ENCODE measurements at places on chromosomes 4 and X.

DNA sequence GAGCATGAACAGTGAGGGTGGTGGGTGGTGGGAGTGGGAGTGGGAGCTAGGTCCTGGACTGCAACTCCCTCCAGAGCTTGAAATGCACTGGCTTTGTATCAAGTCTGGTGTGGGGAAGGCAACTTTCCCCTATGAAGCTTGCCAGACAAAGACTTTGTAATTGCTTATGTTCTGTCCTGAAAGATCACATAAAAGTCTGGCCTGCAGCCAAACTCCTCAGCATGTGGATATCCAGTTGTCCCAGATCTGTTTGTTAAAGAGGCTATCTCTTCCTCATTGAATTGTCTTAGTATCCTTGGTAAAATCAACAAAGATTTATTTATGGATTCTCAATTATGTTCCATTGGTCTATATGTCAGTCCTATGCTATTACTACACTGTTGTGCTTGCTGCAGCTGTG is 607.9 kb downstream of the GLUD2 start:
- no peak for DNase-seq

- no peak for DNase-seq
Measured at GRCh38 chr4:136198358-136198757, 1333.9 kb downstream of the PCDH18 start.

DNA sequence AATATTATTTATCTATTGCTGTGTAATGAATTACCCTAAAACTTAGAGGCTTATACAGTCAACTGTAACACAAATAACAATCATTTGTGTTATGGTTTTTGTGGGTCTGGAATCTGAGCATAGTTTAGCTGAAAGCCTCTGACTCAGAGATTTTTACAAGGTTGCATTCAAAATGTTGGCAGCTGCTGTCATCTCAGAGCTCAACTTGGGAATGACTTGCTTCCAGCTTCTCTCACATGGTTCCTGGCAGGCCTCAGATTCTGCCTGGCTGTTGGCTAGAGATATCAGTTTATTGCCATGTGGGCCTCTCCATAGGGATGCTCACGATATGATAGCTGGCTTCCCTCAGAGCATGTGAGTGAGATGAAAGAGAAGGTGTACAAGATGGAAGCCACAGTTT is 70.2 kb upstream of the BRWD3 start:
- DNase-seq, result no peak

- no peak for DNase-seq
Measured at GRCh38 chr4:13921805-13922204, 294.3 kb upstream of the BOD1L1 start.

DNA sequence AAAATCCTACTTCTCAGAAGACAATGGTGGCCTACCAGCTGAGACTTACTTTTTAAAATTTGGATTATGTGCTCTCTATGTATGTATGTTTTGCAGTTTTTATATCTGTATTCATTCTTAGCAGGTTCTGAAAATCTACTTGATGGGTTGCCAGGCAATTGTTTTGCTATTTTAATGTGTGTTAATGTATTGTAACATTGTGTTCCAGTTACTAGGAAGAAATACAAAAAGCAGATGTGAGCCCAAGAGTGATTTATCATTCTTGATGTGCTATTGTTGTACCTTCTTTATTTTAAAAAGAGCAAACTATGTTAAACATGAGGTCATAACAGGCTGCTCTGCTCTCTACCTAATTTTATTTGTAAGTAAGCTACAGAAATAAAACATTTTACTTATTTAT is 81.9 kb downstream of the REPS2 start:
- no peak for DNase-seq

GRCh38 chr4:145583191-145584055 is 35.8 kb upstream of the MMAA start:
- DNase-seq, result no peak

GRCh38 chr4:36027203-36027602 is 217.1 kb downstream of the ARAP2 start:
- no peak for DNase-seq

DNA sequence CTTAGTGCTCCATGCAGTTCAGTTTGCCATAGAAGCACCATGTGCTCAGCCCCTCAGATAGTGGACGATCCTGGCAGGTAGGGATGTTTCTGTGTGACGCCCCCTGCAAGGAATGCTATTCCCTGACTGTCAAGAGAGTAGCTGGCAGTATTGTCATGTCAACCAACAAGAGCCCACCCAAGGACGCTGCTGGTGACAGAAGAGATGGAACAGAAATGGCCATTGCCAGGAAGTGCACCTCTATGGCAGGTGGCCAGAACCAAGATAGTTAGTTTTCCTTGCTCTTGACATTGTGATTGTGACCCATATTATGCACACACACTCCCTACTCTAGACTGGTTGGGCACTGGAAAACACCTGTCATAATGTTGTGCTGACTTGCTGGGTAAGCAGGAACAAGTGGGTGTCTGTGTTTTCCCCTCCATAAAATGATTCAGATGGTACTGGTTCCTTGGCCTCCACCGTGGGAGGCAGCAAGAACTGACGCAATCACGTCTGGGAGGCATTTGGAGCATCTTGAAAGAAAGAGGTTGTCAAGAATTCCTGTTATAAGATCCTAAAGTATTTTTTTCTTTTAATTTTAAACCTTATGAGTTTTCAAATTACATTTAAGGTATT is 507.9 kb downstream of the MID1IP1 start:
- DNase-seq, result peak; percentile 81

- no peak for DNase-seq
Measured at GRCh38 chrX:143231492-143231891, 205.8 kb downstream of the SPANXN4 start.

DNA sequence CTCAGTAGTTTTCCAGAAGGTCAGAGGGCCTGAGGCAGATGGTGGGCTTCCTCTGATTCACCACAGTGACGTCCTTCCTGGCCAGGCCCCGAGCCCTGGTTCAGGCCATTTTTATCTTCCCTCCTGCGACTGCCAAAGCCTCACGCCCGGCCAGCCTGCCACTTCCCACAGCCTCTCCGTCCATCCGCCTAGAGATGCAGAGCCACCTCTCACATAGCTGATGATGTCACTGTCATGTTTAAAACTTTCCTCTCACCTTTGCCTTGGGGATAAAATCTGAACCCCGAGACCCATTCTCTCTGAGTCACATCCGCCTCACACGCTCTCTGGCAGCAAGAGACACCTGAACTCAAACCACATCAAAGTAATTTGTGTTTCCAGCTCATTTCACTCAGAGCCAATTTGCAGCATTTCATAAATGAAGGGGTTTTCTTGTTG is 175.3 kb downstream of the QDPR start:
- DNase-seq, result no peak

- DNase-seq, result no peak
Measured at GRCh38 chr4:4618847-4619246, 77.0 kb upstream of the STX18 start.

DNA sequence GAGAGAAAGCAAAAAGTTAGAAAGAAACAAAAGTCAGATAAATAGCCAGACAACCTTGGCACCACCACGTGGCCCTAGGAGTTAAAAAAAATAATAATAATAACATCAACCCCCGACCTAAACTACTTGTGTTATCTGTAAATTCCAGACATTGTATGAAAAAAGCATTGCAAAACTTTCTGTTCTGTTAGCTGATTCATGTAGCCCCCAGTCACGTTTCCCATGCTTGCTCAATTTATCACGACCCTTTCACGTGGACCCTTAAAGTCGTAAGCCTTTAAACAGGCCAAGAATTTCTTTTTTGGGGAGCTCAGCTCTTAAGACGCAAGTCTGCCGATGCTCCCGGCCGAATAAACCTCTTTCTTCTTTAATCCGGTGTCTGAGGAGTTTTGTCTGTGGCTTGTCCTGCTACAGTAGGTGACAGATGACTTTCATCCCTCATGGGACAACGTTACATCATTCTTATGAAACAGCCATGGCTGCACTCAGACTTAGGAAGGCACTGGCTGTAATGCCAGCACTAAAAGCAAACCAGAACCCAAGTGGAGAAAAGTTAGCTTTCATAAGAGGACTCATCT is 520 bp downstream of the ACOX3 start:
- peak; percentile 88 for DNase-seq

- DNase-seq, result no peak
Measured at GRCh38 chr4:64385220-64385619, 24.0 kb downstream of the TECRL start.

DNA sequence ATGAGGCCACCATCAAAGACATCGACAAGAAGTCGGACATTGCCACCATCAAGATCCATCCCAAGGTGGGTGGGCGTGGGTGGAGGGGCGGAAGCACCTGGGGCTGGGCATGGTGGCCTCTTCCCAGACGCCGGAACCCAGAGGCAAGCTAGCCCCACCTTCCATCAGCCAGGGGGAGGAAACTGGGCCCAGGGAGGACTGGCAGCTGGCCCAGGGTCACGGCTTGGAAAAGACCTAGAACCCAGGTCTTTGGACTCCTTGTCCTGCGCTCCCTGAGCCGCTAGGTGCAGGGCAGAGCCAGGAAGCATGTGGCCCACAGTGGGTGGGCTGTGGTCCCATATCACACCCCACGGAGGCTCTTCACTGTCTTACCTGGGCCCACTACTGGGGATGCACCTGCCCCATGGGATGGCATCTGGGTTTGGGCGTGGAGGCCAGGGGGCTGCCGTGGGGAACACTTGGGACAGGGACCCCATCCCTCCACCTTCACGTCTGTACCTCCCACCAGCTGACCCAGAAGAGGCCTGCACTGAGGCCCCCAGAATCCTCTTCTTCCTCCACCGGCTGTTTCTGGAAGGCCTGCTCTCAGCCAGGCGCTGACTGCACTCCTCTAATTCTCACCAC is 17.3 kb downstream of the HTRA3 start:
- DNase-seq, result no peak

- no peak for DNase-seq
Measured at GRCh38 chrX:2958199-2958598, 29.1 kb upstream of the ARSD start.

DNA sequence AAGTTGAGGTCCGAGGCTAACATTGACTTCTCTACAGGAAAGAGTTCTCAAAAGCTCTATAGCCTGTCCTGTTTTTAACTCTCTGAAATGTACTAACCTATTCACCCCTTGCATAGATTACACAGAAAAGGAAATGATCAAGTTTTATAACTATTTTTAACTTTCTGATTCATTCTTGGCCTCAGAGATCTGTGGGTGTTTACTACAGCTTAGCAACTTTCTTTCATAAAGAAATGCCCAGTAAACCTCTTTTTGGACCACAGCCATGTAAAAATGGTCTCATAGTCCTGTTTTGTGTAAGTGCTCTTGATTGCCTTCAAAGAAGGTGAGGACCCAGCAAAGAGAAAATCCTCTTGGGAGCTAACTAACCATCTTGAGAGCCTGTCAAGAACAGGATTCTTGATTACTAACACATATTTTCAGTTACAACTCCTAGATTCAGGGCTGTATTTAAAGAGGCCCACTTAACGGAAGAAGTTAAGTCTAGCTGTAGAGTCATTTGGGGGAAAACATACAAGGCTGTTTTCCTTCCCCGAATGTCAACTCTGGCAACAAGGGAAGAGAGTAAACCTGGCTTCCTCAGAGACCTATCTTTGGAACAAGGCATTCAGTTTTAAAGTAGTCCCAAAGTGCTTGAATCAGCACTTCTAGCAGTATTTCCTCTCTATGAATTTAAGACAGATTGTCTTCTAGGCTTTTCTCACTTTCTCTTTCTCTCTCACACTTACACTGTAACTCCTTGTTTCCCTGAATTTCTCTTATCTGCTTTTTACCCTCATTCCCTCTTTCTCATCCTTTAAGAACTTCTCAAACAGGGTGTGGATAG is 78.2 kb downstream of the IL21 start:
- no peak for DNase-seq

DNA sequence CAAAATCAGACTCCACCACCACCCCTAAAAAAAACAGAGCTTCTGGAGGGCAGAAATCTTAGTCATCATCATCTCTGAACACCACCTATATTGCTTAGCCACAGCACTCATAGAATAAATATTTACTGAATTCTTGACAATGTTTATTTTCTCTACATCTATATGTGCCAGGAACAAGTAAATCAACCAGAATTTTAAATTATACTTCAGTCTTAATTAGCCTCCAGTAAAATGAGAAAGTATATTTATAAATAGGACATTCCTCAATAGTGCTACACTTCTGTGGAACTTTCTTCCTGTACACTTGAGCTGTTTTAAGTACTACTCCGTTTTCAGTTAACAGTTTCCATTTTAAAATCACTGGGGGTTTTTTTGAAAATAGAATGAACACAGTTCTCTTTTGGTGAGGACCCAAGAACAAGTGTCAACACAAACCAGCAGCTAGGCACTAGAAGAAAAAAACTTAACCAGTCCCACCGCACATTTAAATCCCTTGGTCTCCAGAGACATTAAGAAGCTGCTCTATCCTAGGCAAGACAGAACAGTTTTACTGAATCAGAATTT is 25.5 kb downstream of the SMIM14 start:
- no peak for DNase-seq

- DNase-seq, result peak; percentile 27
Measured at GRCh38 chr4:155609455-155610059, 57.1 kb upstream of the GUCY1A1 start.

- DNase-seq, result no peak
Measured at GRCh38 chrX:46317163-46317562, 228.1 kb downstream of the ZNF674 start.

DNA sequence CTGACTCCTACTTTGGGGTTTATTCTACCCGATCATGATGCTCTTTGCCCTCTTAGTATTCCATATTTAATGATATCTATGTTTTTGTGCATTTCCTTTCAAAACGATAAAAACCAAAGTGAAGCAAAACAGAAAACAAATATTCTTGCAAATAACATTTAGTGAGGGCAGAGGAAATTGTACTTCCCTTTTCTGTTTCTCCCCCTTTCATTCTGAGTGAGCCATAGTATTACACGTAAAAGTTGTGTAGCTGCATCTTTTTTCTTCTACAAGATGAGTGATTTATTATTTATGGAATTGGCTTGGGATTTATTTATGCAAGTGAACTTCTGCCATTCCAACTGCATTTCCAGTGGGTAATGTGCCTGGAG is 109.9 kb downstream of the AFF2 start:
- DNase-seq, result peak; percentile 36

DNA sequence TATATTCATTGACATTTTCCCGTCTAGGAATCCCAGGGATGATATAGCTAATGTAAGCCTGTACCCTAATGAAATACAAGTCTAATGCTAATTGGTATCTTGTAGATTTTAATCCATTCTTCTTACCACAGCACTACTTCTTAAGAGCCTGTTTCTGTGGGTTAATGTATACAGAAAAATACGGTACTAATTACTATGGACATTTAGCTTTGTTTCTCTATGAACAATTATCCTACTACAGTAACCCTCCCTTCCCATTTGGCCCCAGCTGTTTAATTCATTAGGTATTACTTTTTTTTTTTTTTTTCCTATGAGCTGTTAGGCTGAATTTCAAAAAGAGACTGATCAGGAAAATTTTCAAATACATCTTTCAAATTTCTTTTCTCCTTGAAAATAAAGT is 245.1 kb upstream of the SLC7A11 start:
- DNase-seq, result no peak
